Skin of body (tissue), 3 donors: ENCODE measurements at places on chromosomes 11 and 22. TPM values are rescaled to one million over a fixed set of nuclear protein-coding genes. Genes with fewer than 3 reads are reported as not detected.

DNA sequence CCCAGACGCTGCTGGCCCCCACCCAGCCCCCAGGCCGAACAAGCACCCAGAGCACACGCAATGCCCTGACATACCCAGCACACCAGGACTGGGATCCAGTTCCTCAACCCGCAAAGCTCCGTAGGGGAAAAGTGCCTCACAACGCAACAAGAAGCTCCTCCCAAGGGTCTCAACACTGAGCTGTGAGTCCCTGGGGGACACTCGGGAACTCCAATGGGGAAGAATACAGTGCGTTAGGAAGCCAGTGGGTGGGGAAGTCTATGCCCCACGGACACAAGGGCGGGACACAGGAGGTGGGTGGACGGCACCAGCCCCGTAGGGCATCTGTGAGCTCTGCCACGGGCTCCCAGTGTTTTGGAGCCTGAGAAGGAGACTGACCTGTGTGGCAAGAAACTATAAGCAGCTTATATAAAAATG, 1.6 kb downstream of the DEAF1 start:
- peak; percentile 25 for DNase-seq

Gene YWHAH
- 39.1 TPM for total RNA-seq

DNA sequence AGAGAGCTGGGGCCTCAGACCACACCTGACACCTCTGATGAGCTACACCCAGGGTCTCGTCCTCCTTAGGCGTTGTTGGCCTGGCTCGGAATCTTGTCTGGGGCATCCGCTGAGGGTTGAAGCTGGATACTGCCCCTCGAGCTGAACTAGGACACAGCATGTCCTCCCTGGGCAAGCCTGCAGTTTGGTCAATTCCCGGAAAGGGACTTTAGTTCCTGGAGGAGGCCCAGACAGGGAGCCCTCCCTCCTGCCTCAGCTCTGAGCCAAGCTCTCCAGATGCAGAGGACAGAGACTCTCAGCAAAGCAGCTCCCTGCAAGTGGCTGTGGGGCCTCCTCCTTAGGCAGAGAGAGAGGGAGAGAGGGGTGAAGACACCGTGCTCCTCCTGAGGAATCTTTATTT, 4.9 kb downstream of the APOL3 start:
- peak; percentile 61 for DNase-seq

Gene NRIP3
- 0.39 TPM for total RNA-seq

DNA sequence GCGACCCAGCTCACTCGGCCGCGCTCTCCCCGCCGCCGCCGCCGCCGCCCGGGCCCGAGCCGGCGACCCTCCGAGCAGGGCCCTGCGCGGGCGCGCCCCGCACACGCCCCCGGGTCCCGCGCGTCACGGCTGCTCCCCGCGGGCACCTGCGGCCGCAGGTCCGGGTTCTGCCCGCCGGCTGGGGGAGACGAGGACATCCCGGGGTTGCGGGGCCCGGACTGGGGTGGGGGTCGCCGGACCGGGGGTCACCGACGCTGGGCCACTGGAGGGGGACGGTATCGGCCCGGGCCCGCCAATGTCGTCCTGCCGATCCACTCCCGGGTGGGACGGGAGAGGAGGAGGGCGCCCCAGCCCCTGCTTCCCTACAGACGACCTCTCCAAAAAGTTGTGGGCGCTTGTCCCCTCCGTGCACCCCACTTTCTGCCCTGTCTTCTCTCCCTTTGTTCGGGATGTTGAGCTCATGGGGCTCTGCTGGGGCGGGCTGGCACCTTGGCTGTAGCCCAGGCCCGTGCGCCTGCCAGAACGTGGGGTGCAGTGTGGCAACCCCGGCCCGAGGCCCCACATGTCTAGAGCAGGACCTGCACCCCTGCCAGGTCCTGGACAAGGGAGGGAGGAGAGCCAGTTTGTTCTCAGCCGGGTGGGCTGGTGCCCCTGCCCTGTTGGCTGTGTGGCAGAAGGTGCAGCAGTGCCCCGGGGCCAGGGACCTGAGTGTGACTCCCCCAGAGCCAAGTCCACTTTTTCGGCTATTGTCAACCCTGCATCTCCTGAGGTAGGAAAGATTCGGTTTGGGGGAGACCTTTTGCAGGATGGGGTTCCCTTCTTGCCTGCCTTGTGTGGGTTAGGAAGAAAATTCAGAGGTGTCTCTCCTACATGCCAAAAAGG, 40.2 kb upstream of the CELSR1 start:
- no peak for DNase-seq

- DNase-seq: no peak
Observed at GRCh38 chr11:93560199-93560932, 17.2 kb upstream of the SMCO4 start.

DNA sequence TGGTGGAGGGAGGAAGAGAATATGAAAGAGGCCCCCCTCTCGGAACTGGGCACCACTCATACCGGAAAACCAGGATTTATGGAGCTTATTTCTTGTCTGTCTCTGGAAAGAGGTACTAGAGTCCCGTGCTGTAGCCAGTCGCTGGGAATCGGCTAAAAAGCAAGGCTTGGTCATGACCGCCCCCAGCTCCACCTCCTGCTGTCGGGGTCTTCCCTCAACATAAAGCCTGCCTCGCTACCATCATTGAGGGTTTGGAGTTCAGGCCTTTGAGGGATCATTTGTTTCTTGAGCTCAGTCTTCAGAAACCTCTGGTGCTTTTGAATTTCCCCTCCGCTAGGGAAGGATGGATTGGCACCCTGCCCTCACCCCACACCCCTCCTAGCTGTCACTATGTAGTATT, 97.1 kb downstream of the TSPAN18 start:
- no peak for DNase-seq

DNA sequence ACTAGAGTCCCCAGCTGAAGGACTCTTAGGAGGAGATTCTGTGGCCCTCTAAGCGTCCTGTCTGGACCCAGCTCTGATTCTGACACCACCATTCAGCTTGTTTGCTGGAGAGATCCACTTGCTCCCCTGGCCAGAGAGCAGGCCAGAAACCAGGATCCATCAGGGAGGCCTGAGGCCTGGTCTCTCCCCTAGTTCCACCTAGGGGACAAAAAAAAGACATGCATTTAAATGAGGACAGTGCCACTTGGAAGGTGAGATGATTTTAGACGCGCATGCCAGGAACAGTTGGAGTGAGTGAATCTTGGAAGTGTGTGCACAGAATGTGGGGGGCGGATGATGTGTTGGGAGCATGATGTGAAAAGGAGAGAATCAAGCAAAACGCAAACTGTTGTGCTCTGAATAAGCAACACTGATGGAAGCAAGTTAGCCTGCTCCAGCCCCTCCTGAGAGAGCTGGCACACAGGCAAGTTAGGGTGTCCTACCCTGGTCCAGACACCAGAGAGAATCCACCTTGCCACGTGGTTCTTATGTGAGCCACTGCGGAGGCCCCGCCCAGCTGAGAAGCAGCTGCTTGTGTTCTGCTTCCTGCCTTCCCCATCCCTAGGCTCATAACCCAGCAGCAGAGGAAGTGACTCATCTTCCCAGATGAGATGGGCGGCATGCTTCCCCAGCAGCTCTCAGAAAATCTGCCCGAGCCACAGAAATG, 8.0 kb upstream of the SLCO2B1 start:
- peak; percentile 78 for DNase-seq

DNA sequence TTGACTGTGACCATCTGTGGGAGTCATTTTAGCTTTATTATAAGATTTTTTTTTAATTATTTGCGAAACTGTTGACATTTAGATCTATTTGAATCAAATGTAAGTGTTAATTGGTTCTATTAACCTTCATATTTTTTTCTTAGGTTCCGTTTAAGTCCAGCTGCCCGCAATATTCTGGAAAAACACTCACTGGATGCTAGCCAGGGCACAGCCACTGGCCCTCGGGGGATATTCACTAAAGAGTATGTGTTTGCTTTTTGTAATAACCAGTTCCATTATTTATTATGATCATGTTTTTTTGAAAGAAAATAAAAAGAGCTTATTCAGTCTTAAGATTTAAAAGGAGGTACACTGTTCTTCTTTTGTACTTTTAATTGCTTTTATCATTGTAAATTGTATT, 43.9 kb downstream of the PDHX start:
- DNase-seq: no peak

Gene DDTL
- 0.20 TPM for total RNA-seq

GRCh38 chr22:30318799-30319419, 7.8 kb downstream of the TBC1D10A start:
- DNase-seq: no peak

DNA sequence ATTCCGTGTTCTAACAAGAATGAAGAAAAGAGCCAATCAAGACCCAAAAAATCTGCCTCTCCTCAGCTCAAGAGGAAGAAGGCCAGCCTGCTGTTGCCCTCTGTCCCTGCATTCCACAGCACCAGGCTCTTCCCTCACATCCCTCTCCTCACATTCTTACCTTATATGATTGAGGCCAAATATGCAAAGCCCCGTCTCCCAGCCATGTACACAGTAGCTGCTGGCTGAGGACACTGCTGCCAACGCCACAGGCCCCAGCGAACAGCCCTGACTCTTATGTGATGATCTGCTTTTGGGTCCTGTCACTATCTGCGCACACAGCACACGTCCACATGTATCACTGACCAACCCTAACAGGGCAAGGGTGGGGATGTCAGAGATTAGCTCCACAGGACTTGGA, 60.2 kb downstream of the MICAL3 start:
- DNase-seq: no peak

GRCh38 chr11:67584205-67584880, 731 bp downstream of the GSTP1 start:
- peak; percentile 52 for DNase-seq

- no peak for DNase-seq
Observed at GRCh38 chr22:38481162-38481870, 13.4 kb downstream of the KDELR3 start.

DNA sequence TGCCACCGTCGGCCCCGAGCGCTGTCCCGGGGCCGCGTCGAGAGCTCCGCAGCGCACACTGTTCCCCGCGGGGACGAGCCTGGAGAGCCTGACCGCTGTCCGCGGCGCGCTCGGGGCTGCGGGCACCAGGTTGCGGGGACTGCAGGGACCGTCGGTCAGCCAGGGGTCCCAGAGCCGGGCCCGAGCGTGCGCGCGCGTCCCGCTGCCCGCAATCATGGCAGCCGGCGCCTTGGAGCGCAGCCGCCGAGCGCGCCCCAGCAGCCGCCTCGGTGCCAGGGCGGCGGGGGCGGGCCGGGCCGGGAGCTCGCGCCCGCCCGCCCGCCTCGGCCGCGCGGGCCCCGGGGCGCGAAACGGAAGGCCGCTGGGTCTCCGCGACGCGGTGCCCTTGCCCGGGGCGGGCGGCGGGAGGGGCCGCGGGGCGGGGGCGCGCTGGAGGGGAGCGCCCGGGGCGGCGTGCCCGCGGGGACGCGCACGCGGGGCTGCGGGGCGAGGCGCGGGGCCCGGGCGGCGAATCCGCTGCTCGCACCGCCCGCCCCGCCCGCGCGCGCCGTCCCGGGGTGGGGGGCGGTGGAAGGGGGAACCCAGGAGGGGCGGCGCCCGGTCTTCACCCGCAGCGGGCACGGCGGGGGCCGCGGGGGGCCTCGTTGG, 79.4 kb upstream of the PPARA start:
- DNase-seq: peak; percentile 86

DNA sequence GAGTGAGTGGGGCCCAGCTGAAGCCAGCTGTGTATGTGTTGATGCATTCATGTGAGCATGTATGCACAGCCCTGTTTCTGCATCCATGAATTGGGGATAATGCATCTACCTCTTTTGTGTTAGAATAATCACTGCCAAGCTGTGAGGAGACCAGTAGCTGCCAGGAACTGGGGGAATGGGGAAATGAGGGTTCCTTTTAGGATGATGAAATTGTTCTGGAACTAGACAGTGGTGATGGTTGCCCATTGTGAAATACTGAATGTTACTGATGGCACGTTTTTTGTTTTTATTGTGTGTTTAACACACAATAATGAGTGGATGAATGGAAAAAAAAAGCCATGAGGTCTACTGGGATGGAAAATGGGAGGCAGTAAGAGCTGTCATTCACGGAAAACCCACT, 45.3 kb upstream of the WNT11 start:
- no peak for DNase-seq

GRCh38 chr11:44387825-44388224, 77.9 kb upstream of the ALX4 start:
- DNase-seq: no peak

Gene IL17REL
- not detected for total RNA-seq

GRCh38 chr11:56331861-56332491, 13.9 kb upstream of the OR8K1 start:
- DNase-seq: no peak

- DNase-seq: peak; percentile 24
Observed at GRCh38 chr11:128695539-128696221, 1.8 kb downstream of the FLI1 start.

DNA sequence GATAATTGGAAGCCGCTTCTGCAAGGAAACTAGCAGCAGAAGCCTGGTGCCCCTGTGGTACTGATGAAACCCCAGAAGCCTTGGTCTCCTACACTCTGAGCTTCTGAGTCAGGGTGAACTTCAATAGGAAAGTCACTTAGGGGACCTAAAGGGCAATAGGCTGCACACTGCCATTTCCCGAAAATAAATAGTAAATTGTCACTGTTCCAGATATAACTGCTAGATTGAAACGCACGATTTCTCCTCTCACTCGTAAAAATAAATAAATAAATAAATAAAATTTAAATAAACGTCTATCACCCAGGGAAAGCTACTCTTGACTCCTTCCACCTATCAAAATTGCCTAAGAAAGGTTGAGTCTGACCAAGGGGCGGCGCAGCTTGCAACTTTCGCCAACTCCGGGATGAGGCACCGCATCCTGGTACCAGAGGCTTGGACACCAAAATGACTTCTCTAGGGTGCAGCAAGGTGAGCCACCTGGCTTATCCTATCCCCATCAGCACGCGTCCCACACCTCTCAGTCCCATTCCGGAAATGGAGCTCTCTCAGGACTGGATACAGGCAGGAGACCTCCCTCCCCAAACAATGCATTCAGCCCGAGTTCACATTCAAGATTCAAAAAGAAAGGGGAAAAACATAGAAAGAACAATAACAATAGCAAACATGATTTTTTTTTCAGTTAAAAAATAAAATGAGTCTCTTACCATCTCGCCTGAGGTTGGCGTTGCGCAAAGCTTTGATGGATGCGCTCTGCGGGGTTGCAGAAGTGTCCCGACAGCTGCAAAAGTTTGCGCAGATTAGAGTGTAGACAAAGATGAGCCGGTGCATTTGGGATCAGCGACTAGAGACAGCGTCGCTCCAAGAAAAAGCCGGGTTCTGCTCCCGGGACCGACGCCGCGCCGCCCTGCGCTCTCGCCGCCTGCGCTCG, 583 bp downstream of the PDGFD start:
- DNase-seq: peak; percentile 30

- no peak for DNase-seq
Observed at GRCh38 chr11:58075781-58076180, 45.0 kb downstream of the OR6Q1 start.

- no peak for DNase-seq
Observed at GRCh38 chr11:34324466-34324865, 33.3 kb downstream of the ABTB2 start.

DNA sequence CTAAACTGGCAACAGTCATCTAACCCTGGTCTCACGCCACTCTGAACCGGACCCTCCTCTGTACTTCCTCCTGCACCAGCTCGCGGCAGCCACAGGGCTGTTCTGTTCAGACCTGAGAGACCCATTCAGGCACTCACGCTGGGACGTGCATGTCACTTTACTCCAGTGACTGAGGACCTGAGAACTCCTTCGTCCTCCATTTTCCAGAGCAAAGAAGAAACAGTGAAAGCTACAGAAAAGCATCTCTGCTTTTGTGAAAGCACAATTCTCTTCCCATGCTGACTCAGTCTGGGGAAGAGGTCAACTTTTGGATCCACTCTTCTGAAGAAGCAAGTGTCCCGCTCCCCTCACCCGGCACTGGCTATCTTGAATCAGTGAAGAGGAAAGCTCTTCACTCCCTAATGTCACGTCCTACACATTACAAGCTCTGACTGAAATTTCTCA, 24.5 kb downstream of the PISD start:
- DNase-seq: no peak

Gene CASP4
- total RNA-seq: 70.0 TPM

Gene HTR3B
- total RNA-seq: not detected
